Activated CD4-positive, CD25-positive, alpha-beta regulatory T cell treated with anti-CD3 and anti-CD28 coated beads, Interleukin-2, amount 50 U/mL, for 16 hours (primary cell): ENCODE measurements at places on chromosomes 6 and 20.

GRCh38 chr6:161835500-161836215, 561.8 kb upstream of the AGPAT4 start:
- no peak for DNase-seq

DNA sequence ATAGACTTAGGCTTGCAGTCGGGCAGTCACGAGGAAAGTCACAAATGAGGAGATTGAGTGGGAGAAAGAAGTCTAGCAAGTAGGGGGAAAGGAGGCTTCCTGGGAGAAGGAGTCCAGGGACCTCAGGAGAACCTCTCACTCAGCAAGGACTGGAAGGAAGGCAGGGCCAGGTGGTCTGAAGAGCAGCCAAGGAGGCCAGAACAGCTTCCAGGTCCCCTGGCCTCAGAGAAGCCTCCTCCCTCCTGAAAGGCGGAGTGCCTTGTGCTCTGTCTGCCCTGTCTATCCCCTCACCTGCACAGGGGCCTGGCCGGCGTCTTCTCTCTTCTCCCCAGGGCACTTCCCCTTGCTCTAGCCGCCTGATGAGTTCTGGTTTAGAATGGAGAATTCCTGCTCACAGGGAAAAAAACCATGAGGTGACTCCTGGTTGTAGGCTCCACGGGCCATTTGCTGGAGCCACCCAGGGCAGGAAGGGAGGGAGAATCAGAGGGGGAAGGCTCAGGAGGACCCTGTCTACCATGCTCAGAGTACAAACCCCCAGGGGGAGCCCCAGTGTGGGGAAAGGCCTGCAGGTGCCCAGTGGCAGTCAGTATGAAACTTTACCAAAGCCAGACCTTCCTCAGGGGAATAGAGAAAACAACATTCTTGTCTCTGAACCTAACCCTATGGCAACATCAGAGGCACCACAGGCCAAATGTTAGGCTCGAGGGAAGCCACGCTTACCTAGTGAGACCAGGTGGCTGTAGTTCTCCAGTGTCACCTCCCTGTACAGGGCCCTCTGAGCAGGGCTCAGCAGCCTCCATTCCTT, 11.2 kb downstream of the ZNF337 start:
- no peak for DNase-seq

GRCh38 chr20:59836767-59837166, 96.7 kb downstream of the SYCP2 start:
- DNase-seq: no peak

DNA sequence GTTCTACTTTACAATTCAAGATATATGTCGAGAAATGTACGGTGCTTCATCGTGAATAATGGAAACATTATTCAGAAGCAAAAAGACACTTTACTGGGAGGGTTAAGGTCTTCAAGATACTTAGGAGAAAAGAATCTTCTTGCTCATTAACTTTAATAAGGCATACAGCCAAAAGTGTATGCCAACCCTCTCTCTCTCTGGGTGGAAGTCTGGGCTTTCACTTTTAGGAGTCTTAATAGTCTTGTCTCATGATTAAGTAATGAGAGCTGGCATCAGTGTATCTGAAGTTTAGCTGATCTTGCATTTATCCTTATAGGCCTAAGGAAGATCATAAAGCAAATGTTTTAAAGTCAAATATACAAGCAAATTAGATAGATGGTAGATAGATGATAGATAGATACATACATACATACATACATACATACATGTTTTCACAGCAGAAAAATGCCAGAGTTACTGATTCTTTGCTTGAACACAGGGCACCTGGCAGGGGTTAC, 21.5 kb downstream of the OLIG3 start:
- no peak for DNase-seq

- no peak for DNase-seq
Measured at GRCh38 chr6:99603421-99604165, 3.0 kb upstream of the PRDM13 start.

GRCh38 chr6:38877721-38878120, 162.6 kb downstream of the DNAH8 start:
- DNase-seq: no peak

DNA sequence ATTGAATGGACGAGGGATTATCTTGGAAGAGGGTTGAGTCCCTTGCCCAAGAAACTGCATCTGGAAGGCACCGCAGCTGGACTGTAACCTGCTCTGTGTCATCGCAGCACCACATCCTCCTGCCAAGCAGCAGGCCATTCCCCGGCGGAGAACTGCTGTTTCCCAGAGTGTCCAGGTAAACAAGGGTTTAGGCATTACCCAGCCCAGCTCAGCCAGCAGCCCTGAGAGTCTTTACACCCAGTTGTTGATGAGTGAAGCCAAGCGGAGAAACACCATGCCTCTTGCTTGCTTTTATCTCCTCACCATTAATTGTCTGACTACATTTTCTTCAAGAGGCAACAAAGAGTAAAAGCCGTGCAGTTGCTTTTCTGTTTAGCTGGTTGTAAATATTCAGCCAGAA, 104.1 kb downstream of the CDH4 start:
- no peak for DNase-seq

DNA sequence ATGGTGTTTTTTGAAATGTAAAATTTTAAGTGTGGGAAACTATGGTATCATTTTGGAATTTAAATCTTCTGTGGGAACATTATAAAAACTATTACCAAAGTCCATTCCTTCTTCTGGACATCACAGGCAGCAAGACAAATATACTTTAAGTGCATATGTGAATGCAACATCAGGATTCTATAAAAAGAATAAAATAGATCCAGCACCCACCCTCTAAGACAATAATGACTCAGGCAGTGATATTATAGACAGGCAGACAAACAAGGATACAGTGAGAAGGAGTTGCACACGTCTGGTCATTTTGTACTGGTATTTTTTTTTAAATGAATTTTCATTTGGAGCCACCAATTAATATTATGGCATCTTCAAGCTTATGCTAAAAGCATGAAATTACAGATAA, 21.1 kb upstream of the NEDD9 start:
- no peak for DNase-seq
